PC-9 (cell line): ENCODE measurements at places on chromosomes 6 and 20. TPM values are rescaled to one million over a fixed set of nuclear protein-coding genes. Genes with fewer than 3 reads are reported as not detected.
A peak's percentile ranks its signal among the peaks of the same experiment; 100 is the strongest.

DNA sequence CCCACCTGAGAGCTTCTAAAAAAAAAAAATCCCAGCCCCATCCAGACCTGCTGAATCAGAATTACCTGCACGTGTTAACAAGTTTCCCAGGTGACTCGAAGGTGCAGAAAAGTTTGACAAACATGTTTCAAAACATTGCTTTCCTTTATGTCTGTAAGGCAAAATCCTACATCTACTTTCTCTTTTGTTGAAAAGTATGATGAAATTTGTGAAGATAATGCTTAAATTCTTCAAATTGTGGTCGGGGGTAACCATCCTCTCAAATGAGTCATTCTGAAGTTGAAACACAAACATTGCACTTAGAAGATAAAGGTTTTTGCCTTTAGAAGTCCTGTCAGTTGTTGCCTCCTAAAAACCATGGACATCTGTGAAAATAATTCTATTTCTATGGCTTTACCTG is 429.7 kb downstream of the EPHA7 start:
- no peaks in the 10 kb centered on the region for H3K4me1 ChIP-seq
- no peak overlapping the region for H3K4me3 ChIP-seq
- no peaks in the 10 kb centered on the region for H3K27me3 ChIP-seq
- H3K27ac ChIP-seq = no peak overlapping the region

GRCh38 chr20:6685181-6685582 is 82.3 kb upstream of the BMP2 start:
- H3K4me3 ChIP-seq = no peak overlapping the region
- DNase-seq = no peak
- no peaks in the 10 kb centered on the region for H3K36me3 ChIP-seq
- no peaks in the 10 kb centered on the region for H3K27me3 ChIP-seq
- peak overlapping the region; percentile 71 for H3K27ac ChIP-seq
- peaks cover 15% of the 10 kb centered on the region for H3K4me1 ChIP-seq

Gene SSTR4
- total RNA-seq = not detected in 2 replicates

Gene KCNK16
- total RNA-seq = not detected in 2 replicates

Gene CTCFL
- not detected in 2 replicates for total RNA-seq
